ENCODE measurements at places on chromosomes 1 and 21. TPM values are rescaled to one million over a fixed set of nuclear protein-coding genes. Genes with fewer than 3 reads are reported as not detected.

GRCh38 chr1:1285611-1286311, 5.5 kb downstream of the SCNN1D start:
- DNase-seq = no peak

DNA sequence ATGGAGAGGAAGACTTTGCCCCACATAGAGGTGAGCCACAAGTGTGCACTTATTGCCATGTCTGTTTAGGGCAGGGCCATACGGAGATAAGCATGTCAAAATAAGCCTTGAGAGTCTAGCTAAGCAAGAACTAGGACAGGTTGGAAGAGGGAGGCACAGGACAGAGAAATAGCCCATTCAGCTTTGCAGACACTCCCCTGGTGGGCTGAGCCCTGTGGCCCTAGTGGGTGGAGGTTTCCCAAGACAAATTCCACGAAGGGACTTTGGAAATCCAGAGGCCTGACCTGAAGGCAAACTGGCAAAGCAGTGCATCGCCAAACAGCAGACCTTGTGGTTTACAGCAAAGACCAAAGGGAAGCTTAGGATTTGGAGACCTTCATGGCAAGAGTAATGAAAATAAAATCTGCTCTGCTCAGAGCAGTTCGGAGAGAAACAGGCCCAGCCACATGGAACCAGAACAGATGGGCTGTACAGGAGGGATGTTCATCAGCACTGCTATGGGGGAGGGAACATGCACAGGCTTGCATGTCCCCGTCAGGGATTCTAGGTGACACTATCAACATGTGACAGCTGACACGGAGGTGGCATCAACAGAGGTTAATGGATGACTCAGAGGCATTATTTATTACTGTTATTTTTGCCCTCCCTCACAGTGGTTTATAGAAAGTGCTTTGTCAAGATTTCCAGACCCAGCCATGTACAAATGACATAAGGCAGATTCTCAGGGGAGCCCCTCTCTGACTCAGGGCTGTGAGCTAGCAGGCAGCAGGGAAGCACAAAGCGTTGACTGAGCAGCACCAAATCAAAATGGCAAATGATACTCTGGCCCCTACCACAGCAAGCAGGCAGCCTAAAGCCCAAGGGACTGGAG, 90.1 kb upstream of the IRF2BP2 start:
- no peak for DNase-seq

DNA sequence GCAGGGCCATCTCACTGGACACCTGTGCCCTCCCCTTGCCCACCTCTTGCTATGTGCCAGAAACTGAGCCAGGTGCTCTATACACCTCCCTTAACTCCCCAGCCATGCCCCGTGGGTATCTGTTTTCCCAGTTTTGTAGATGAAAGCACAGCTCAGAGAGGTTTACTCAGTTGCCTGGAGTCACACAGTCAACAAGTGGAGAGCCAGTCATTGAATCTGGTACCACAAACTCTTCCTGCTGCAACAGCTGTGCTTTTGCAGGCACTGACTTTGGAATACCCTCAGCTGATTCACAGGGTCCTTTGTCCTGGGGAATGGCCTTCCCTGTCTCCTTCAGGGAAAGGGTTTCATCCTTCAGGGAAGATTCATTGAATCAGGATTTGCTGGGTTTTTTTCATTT, 22.1 kb downstream of the PAX7 start:
- no peak for DNase-seq

- DNase-seq = no peak
Measured at GRCh38 chr1:247177755-247178154, 5.9 kb upstream of the ZNF124 start.

GRCh38 chr1:210251680-210252490, 19.3 kb downstream of the SERTAD4 start:
- DNase-seq = no peak

GRCh38 chr1:42974767-42975437, 16.2 kb upstream of the SLC2A1 start:
- no peak for DNase-seq

- DNase-seq = peak; percentile 41
Measured at GRCh38 chr1:215282557-215282956, 200.0 kb downstream of the KCNK2 start.

The GUCA2B gene
- not detected for total RNA-seq

The FCER1G gene
- not detected for total RNA-seq

The GNB1 gene
- 291 TPM for total RNA-seq

The AMPD1 gene
- total RNA-seq = not detected

The WDR47 gene
- 18.3 TPM for total RNA-seq

The HDAC1 gene
- total RNA-seq = 166 TPM

The G0S2 gene
- 6.4 TPM for total RNA-seq
